Gastrocnemius medialis (tissue), 4 donors: ENCODE measurements at places on chromosomes 2 and 18.
A peak's percentile ranks its signal among the peaks of the same experiment; 100 is the strongest.

- peaks cover 6% of the 10 kb centered on the region for H3K4me1 ChIP-seq
- no peaks in the 10 kb centered on the region for H3K27me3 ChIP-seq
- no peaks in the 10 kb centered on the region for H3K36me3 ChIP-seq
- no peak overlapping the region for H3K4me3 ChIP-seq
- DNase-seq: no peak
- H3K27ac ChIP-seq: no peak overlapping the region
These were observed 118.9 kb downstream of the LPIN1 start for GRCh38 chr2:11865378-11865777.

DNA sequence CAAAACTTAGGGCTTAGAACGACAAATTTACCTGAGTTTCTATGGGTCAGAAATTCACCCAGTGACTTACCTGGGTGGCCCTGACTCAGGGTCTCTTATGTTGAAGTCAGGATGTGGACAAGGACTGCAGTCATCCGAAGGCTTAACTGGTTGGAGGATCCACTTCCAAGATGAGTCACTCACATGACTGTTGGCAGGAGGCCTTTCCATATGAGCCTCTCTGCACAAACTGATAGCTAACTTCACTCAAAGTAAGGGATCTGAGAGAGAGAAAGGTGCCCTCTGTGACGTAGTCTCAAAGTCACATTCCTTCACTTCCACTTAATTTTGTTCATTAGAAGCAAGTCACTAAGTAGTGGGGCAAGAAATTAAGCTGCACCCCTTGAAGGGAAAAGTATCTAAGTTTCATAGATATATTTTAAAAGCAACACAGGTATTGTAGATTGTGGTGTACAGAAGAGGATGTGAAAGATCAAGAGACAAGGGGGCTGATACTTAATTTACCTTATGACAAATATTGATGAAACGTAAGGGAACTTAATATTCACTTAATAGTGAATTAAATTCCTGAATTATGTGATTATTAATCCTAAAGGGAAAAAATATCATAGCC lies 48.4 kb downstream of the TANK start:
- H3K4me3 ChIP-seq: no peak overlapping the region
- peaks cover 45% of the 10 kb centered on the region for H3K36me3 ChIP-seq
- no peak overlapping the region for H3K27ac ChIP-seq
- H3K27me3 ChIP-seq: no peaks in the 10 kb centered on the region
- H3K4me1 ChIP-seq: no peaks in the 10 kb centered on the region

DNA sequence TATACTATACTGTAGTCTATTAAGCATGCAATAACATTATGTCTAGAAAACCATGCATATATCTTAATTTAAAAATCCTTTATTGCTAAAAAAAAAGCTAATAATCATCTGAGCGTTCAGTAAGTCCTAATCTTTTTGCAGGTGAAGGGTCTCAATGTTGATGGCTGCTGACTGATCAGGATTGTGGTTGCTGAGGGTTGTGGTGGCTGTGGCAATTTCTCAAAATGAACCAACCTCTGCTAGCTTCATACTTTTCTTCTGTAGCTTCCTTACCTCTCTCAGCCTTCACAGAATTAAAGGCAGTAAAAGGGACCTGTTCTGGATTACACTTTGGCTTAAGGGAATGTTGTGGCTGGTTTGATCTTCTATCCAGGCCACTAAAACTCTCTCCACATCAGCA lies 235.8 kb downstream of the NBAS start:
- peaks cover 43% of the 10 kb centered on the region for H3K36me3 ChIP-seq
- H3K27ac ChIP-seq: no peak overlapping the region
- H3K27me3 ChIP-seq: no peaks in the 10 kb centered on the region

- no peaks in the 10 kb centered on the region for H3K4me1 ChIP-seq
- DNase-seq: no peak
- H3K4me3 ChIP-seq: no peak overlapping the region
- H3K27ac ChIP-seq: no peak overlapping the region
- no peaks in the 10 kb centered on the region for H3K27me3 ChIP-seq
These were observed 797.5 kb upstream of the RAB6C start for GRCh38 chr2:129181963-129182362.

GRCh38 chr2:168350380-168350779 lies 103.0 kb upstream of the STK39 start:
- no peaks in the 10 kb centered on the region for H3K27me3 ChIP-seq
- H3K27ac ChIP-seq: no peak overlapping the region
- H3K4me1 ChIP-seq: no peaks in the 10 kb centered on the region
- no peak overlapping the region for H3K4me3 ChIP-seq
- no peaks in the 10 kb centered on the region for H3K36me3 ChIP-seq
- DNase-seq: no peak

- no peaks in the 10 kb centered on the region for H3K27me3 ChIP-seq
- no peaks in the 10 kb centered on the region for H3K36me3 ChIP-seq
- peak overlapping the region; percentile 76 for H3K27ac ChIP-seq
- H3K4me3 ChIP-seq: no peak overlapping the region
- DNase-seq: no peak
These were observed 26.0 kb downstream of the MAP3K20 start for GRCh38 chr2:173101687-173102086.

DNA sequence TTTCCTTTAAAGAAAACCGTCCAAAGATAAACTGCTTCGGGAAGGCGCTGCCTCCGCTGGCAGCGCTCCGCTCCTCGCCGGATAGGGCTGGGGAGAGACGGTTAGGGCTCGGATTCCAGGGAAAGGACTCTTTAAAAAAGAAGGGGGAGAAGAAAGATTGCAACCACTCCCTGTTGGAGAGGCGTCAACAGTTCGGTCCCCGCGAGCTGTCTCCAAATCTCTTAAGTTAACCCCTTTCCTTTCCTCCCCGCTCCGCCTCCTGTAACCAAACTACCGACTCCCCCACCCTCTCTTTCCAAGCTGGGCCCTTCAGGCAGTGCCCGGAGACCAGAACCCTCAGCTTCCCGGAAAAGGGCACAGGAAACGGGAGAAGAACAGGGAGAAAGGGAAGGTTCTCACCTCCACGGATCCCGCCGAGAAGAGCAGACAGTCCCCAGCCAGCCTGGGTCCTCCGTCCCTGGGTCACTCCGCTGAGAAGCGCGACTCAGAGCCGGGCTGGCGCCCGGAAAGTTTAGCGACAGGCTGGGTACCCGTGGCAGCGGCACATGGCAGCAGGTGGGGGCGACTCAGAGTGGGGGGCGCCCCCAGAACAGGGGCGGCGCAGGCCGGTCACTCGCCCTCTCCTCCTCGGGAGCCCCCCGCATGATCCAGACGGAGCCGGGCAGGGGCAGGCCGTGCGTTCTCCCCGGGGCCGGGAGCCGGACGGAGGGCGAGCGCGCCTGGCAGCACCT lies 675 bp downstream of the FZD5 start:
- peaks cover 19% of the 10 kb centered on the region for H3K4me1 ChIP-seq
- DNase-seq: peak; percentile 24
- H3K27ac ChIP-seq: peak overlapping the region; percentile 90
- H3K27me3 ChIP-seq: no peaks in the 10 kb centered on the region
- peak overlapping the region; percentile 90 for H3K4me3 ChIP-seq

DNA sequence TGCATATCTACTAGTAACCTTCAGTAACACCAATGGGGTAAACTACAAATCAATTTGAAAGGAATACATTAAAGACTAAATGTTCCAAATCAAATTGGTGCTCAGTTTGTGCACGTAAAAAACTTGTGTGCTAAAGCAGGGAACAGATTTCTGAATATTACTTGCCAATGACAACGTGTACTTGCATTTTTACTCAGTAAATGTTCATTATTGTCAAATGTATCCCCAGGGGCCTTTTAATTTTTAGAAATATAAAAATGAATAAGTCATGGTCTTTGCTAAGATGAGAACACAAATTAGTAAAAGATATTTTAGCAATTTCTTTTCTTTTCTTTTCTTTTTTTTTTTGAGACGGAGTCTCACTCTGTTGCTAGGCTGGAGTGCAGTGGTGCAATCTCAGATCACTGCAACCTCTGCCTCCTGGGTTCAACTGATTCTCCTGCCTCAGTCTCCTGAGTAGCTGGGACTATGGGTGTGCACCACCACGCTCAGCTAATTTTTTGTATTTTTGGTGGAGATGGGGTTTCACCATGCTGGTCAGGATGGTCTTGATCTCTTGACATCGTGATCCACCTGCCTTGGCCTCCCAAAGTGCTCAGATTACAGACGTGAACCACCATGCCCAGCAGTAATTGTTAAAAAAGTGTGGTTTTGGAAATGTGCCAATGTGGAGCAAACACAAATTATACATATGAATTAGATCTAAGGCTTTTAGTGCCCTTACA lies 52.6 kb downstream of the PMAIP1 start:
- no peaks in the 10 kb centered on the region for H3K4me1 ChIP-seq
- H3K27me3 ChIP-seq: no peaks in the 10 kb centered on the region
- no peak overlapping the region for H3K4me3 ChIP-seq

DNA sequence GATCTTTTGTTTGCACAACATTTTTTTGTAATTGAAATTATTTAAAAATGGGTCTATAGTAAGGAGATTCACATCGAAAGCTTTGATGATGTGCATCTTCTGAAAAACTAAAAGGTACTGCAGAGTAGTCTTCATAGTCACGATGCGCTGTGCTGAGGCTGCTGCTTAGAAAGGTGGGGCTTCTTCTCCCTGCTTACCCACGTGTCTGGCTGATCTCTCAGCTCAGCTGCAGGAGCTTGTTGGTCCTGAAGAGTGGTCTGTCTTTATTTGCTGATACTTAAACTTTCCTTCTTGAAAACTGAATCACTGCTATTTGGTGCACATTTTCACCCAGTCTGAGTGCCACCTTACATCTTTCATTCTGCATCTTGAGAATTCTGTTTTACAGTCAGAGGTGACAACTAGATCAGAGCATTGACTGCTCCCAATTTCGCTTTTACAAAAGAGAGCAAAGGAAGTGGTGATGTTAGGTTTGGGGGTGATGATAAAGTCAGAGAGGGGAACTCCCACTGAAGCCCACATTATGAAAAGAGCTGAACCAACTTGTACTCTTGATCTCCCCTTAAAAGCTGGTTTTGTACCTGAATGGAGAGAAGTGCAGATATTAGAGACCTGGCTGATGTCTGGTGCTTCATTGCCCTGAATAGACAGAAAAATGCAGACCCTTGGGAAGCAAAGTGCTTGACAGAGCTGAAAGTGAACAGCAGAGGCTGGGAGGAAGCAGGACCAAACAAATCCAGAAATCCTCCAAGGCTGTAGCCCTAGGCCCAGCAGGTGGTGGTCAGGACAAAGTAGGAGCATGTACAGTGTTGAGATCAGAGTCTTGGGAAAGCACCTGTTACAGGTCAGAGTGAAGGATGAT lies 984.5 kb downstream of the TSN start:
- no peak overlapping the region for H3K4me3 ChIP-seq
- H3K36me3 ChIP-seq: no peaks in the 10 kb centered on the region
- no peak for DNase-seq
- H3K4me1 ChIP-seq: no peaks in the 10 kb centered on the region
- no peaks in the 10 kb centered on the region for H3K27me3 ChIP-seq

DNA sequence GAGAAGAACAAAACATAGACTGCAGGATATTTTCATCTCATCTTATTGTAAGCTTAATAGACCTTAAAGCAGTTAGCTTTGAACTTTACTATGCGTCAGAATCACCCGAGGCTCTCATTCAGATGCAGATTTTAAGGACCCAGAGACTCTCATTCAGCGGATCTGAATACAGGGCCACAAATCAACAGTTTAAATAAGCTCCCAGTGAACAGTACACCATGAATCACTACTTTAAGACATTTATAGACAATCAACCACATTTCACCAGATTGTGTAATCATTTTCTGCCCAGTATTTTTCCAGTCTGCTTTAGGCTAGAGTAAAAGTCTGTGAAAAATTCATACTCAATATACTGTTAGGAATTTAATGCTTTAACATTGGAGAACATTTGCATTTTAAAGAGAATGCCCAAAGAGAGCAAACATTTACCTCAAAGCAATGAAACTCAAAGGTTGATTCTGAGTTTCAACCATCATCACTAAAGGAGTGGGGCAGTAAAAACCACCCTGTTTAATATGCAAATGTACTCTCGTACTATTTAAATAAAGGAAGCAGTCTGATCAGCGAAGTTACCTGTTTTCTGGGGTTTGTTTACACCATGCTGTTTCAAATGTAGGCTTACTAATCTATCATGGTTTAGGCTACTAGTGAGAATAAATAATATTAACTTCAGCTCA lies 11.0 kb upstream of the ALPK2 start:
- no peaks in the 10 kb centered on the region for H3K36me3 ChIP-seq
- H3K27me3 ChIP-seq: no peaks in the 10 kb centered on the region
- peaks cover 27% of the 10 kb centered on the region for H3K4me1 ChIP-seq
- no peak for DNase-seq
- H3K27ac ChIP-seq: no peak overlapping the region
- H3K4me3 ChIP-seq: no peak overlapping the region

DNA sequence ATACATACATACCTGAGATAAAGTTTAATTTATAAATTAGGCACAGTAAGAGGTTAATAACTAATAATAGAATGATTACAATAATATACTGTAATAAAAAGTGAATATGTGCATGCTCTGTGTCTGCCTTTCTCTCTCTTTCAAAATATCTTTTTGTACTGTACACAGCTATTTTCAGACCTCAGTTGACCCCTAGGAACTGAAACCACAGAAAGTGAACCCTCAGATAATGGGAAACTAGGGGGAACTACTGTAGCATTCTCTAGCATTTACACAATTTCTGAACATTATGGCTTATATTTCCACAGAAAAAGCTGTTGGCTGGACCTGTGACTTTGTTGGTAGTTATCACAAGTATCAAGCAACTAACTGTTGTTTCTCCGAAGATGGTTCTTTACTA lies 25.9 kb downstream of the WDR75 start:
- no peak for DNase-seq
- no peaks in the 10 kb centered on the region for H3K27me3 ChIP-seq
- H3K4me3 ChIP-seq: no peak overlapping the region
- no peak overlapping the region for H3K27ac ChIP-seq
- peaks cover 5% of the 10 kb centered on the region for H3K4me1 ChIP-seq

DNA sequence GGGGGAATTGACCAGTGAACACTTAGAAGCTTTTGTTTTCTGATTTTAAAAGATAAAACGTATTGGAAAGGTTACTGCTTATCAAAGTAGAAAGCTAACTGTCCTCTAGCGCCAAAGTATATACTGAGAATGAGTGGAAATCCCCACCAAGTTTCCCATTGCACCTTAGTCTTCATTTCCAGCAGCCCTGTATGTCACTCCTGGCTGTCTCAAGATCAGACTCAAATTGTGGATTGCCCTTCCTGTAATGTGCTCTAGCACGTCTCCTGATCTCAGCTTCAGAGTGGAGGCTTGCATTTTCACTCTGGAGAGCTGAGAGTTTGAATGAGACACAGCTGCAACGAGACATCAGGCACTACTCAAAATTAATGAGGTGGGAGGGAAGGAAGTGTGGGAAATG lies 26.6 kb downstream of the MFF start:
- no peaks in the 10 kb centered on the region for H3K27me3 ChIP-seq
- no peaks in the 10 kb centered on the region for H3K4me1 ChIP-seq
- H3K27ac ChIP-seq: no peak overlapping the region
- H3K4me3 ChIP-seq: no peak overlapping the region
